Right ventricle myocardium inferior (tissue), 1 donor: ENCODE measurements at places on chromosomes 3 and 15. TPM values are rescaled to one million over a fixed set of nuclear protein-coding genes. Genes with fewer than 3 reads are reported as not detected.

Gene ITIH3
- 0.43 TPM for total RNA-seq

Gene TRH
- total RNA-seq: not detected

Gene IMPG2
- 0.14 TPM for total RNA-seq

Gene ACKR4
- 2.8 TPM for total RNA-seq

Gene CHRNA3
- 0.08 TPM for total RNA-seq

Gene KBTBD13
- 8.4 TPM for total RNA-seq

Gene IGSF11
- 3.1 TPM for total RNA-seq

Gene FGD5
- 16.5 TPM for total RNA-seq

Gene GOLGA6D
- not detected for total RNA-seq

Gene GRK7
- not detected for total RNA-seq

Gene SV2B
- 3.5 TPM for total RNA-seq

Gene CFAP100
- total RNA-seq: not detected

Gene AADACL2
- total RNA-seq: not detected

Gene LTF
- 4.8 TPM for total RNA-seq

Gene GPR15
- total RNA-seq: not detected

Gene SPINK8
- not detected for total RNA-seq

Gene EXD1
- not detected for total RNA-seq

Gene RPUSD3
- 40.7 TPM for total RNA-seq

Gene KCNMB3
- 0.92 TPM for total RNA-seq

Gene SH3GL3
- total RNA-seq: not detected

Gene LSAMP
- 5.0 TPM for total RNA-seq

Gene MOBP
- not detected for total RNA-seq

Gene LRRN1
- 0.11 TPM for total RNA-seq

Gene A4GNT
- total RNA-seq: not detected

Gene MELTF
- total RNA-seq: 4.0 TPM

Gene FSTL1
- total RNA-seq: 217 TPM

Gene CHRNB4
- total RNA-seq: not detected

Gene RTP3
- not detected for total RNA-seq

Gene APOD
- total RNA-seq: 327 TPM
